ENCODE measurements at places on chromosomes 1 and 21.

DNA sequence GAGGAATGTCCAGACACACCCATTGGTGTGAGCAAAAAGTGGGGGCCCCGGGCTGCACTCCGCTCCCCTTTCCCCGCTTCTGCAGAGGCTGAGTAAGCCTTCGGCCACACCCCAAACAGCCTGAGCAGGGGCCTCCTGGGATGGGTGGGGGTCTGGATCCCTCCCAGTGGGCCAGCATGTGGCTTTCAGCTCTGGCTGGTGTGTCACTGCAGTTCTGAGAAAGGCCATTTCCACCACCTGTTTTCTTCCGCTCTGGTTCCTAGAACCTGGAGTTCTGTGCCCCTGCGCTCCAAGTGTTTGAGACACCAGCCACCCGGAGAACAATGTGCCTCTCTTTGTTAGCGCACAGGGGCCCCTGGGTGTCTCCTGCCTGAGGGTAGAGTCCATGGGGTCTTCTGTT is 30.9 kb downstream of the SLC37A1 start:
- no peak for DNase-seq
- no peak overlapping the region for H3K27ac ChIP-seq
- no peaks in the 10 kb centered on the region for H3K4me1 ChIP-seq
- no peaks in the 10 kb centered on the region for H3K27me3 ChIP-seq
- H3K4me3 ChIP-seq = no peak overlapping the region
- H3K36me3 ChIP-seq = no peaks in the 10 kb centered on the region

- no peaks in the 10 kb centered on the region for H3K27me3 ChIP-seq
- DNase-seq = no peak
- no peak overlapping the region for H3K4me3 ChIP-seq
- H3K27ac ChIP-seq = peak overlapping the region; percentile 44
- no peaks in the 10 kb centered on the region for H3K36me3 ChIP-seq
These were observed 9.1 kb upstream of the COA7 start for GRCh38 chr1:52706941-52707926.

GRCh38 chr1:226041419-226041818 is 21.1 kb upstream of the H3-3A start:
- peaks cover 3% of the 10 kb centered on the region for H3K4me1 ChIP-seq
- no peaks in the 10 kb centered on the region for H3K27me3 ChIP-seq
- no peak for DNase-seq
- H3K27ac ChIP-seq = no peak overlapping the region

- no peak for DNase-seq
- H3K4me3 ChIP-seq = no peak overlapping the region
- H3K27me3 ChIP-seq = peaks cover 12% of the 10 kb centered on the region
- H3K27ac ChIP-seq = no peak overlapping the region
- 0 out of 2 replicates have a peak, but pooled peaks cover 7% of the 10 kb centered on the region for H3K4me1 ChIP-seq
- H3K36me3 ChIP-seq = no peaks in the 10 kb centered on the region
These were observed 16.9 kb upstream of the GRHL3 start for GRCh38 chr1:24302209-24302611.

GRCh38 chr1:203055161-203055799 is 29.0 kb downstream of the PPFIA4 start:
- no peaks in the 10 kb centered on the region for H3K27me3 ChIP-seq
- H3K36me3 ChIP-seq = no peaks in the 10 kb centered on the region
- no peak overlapping the region for H3K27ac ChIP-seq
- H3K4me1 ChIP-seq = peaks cover 34% of the 10 kb centered on the region

DNA sequence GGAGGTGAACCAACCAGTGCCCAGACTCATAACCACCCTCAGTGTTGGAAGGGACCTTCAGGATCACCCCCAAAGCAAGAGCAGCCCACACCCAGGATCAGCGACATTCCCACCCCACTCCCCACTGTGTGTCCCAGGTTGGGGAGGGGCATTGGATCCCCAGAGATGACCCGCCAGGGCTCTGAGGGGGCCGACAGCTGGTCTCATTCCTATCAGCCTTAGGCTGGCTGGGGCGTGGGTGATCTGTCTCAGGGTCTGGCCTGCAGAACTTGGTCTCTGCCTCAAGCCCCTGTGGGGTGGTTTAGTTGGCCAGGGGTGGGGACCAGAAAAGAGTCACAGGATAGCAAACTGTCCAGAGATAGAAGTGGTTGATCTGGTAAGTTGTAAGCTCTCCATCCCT is 7.8 kb upstream of the BSND start:
- no peaks in the 10 kb centered on the region for H3K36me3 ChIP-seq
- H3K27me3 ChIP-seq = no peaks in the 10 kb centered on the region
- no peak overlapping the region for H3K27ac ChIP-seq
- no peak for DNase-seq
- no peaks in the 10 kb centered on the region for H3K4me1 ChIP-seq

GRCh38 chr1:154198756-154199562 is 7.1 kb upstream of the TPM3 start:
- H3K4me3 ChIP-seq = no peak overlapping the region
- H3K4me1 ChIP-seq = no peaks in the 10 kb centered on the region
- DNase-seq = peak; percentile 78

DNA sequence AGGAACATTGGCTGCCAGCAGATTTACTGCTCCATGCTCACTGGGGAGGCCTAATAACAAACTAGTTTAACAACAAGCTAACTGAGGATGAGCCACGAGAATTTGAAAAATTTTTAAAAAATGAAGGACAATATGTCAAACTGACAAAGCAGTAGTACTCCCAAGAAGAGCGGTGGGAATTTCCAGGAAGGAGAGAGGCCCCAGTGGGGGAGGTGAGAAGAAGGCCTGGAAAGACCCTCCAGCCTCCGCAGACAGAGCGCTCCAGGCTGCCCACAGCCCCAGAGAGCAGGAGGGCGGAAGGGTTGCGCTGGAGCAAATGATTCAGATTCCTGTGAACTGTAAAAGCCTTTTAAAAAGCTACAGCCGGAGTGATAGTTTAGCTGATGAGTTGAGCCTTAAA is 78.5 kb downstream of the SIPA1L2 start:
- no peak for DNase-seq
- no peaks in the 10 kb centered on the region for H3K27me3 ChIP-seq
- H3K36me3 ChIP-seq = no peaks in the 10 kb centered on the region
- H3K27ac ChIP-seq = no peak overlapping the region
- H3K4me1 ChIP-seq = peaks cover 23% of the 10 kb centered on the region

GRCh38 chr1:160403244-160403643 is 2.9 kb downstream of the VANGL2 start:
- H3K36me3 ChIP-seq = no peaks in the 10 kb centered on the region
- no peaks in the 10 kb centered on the region for H3K4me1 ChIP-seq
- H3K4me3 ChIP-seq = no peak overlapping the region
- H3K27ac ChIP-seq = no peak overlapping the region

- no peak for DNase-seq
- no peak overlapping the region for H3K27ac ChIP-seq
- H3K36me3 ChIP-seq = no peaks in the 10 kb centered on the region
- no peak overlapping the region for H3K4me3 ChIP-seq
- no peaks in the 10 kb centered on the region for H3K4me1 ChIP-seq
These were observed 299.7 kb downstream of the GRIK1 start for GRCh38 chr21:29640080-29640508.

- H3K27ac ChIP-seq = no peak overlapping the region
- H3K36me3 ChIP-seq = 0 out of 2 replicates have a peak, but pooled peaks cover 4% of the 10 kb centered on the region
- no peak overlapping the region for H3K4me3 ChIP-seq
- no peak for DNase-seq
These were observed 157.2 kb upstream of the UBE2U start for GRCh38 chr1:64046243-64046642.

- H3K4me3 ChIP-seq = no peak overlapping the region
- H3K27ac ChIP-seq = no peak overlapping the region
- no peaks in the 10 kb centered on the region for H3K27me3 ChIP-seq
- H3K4me1 ChIP-seq = no peaks in the 10 kb centered on the region
- no peaks in the 10 kb centered on the region for H3K36me3 ChIP-seq
These were observed 31.9 kb downstream of the MTARC1 start for GRCh38 chr1:220818421-220819173.

DNA sequence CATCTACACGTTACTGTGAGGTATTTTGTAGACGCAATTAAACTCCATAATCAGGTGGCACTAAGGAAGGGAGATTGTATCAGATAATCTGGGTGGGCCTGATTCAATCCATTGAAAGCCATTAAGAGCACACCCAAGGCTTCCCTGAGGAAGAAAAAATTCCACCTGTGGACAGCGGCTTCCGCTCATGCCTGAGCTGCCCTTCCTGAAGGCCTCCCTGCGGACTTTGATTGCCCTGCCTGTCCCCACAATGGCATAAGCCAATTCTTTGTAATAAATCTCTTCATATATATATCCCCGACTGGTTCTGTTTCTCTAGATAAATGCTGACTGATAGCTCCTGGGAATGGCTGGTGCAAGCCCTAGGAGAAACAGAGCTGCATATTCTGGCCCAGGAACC is 138.3 kb downstream of the TGFBR3 start:
- peaks cover 23% of the 10 kb centered on the region for H3K27me3 ChIP-seq
- no peak overlapping the region for H3K27ac ChIP-seq
- H3K4me1 ChIP-seq = no peaks in the 10 kb centered on the region
- no peak overlapping the region for H3K4me3 ChIP-seq

DNA sequence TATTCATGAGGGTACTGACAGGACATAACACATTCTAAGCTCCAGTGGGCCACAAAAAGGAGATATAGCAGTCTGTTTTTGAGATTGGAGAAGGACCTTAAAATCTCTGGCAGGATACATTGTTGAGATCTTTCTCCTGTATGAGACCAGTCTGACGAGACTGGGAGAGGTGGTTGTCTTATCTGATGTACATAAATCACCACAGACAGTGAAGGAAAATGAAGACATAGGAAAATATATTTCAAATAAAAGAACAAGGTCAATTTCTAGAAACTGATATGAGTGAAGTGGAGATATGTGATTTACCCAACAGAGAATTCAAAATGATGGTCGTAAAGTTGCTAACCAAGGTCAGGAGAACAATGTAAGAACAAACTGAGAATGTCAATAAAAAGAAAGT is 21.3 kb upstream of the EGLN1 start:
- DNase-seq = no peak
- no peaks in the 10 kb centered on the region for H3K4me1 ChIP-seq
- H3K4me3 ChIP-seq = no peak overlapping the region

DNA sequence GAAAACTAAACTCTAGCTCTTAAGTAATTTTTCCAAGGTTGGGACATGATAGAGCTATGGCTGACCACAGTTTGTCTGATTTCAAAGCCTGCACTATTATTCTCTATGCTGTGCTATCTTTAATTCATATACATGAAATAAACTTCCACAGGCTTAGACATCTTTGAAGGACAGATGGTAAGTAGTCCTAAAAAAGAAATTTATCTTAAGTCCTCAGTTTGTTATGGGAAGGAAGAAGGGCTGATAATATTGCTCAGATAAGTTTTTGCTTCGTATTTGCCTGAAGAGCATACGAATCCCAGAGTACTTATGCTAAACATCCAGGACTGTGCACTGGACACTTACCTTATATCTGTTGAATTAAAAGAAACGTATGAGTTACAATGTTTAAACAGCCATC is 39.6 kb downstream of the VCAM1 start:
- H3K27ac ChIP-seq = no peak overlapping the region
- DNase-seq = no peak
- no peaks in the 10 kb centered on the region for H3K27me3 ChIP-seq
- H3K4me3 ChIP-seq = no peak overlapping the region

DNA sequence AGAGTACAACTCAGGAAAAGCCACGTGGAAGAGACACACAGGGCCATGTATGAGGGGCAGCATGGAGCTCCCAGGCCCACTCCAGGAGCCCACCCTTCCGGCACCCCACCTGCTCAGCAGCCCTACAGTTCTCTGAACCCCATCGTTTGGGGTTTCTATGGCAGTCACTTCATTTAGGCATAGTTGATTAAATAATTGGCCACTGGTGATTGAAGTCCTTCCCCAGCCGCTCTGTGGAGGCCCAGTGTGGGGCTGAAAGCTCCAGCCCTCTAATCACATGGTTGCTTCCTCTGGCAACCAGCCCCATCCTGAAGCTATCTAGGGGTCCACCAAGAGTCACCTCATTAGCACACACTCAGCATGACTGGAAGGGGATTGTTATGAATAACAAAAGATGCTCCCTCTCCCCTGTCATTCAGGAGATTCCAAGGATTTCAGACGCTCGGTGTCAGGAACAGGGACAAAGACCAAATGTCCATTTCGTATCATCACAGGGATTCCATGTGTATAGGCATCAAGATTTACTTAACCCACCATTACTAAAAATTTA is 12.2 kb upstream of the S100A7A start:
- no peaks in the 10 kb centered on the region for H3K36me3 ChIP-seq
- DNase-seq = no peak
- no peak overlapping the region for H3K27ac ChIP-seq
- peaks cover 32% of the 10 kb centered on the region for H3K27me3 ChIP-seq

- H3K4me1 ChIP-seq = peaks cover 2% of the 10 kb centered on the region
- DNase-seq = no peak
- no peaks in the 10 kb centered on the region for H3K27me3 ChIP-seq
- H3K27ac ChIP-seq = no peak overlapping the region
These were observed 80.8 kb upstream of the DYNLT5 start for GRCh38 chr1:66671455-66671854.

DNA sequence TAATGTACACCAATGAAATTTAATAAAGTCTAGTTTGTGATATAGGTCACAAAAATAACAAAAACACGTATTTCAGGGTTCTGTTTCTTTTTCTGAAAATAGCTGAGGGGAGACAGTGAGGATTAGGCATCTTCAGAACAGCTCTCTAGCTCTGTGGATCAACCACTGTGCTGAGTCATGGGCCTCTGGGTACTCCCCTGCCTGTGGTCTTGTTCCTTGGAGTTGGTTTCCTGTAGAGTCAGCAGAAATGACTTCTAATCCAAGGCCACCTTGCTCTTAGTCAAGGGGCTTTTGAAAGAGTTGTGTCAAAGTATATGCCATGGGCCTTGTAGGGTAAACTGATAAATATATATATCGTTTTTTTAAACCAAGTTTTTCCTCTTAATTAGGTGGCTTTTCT is 141.8 kb upstream of the ZRANB2 start:
- no peaks in the 10 kb centered on the region for H3K4me1 ChIP-seq
- H3K4me3 ChIP-seq = no peak overlapping the region
- H3K27ac ChIP-seq = no peak overlapping the region
- H3K36me3 ChIP-seq = no peaks in the 10 kb centered on the region
- H3K27me3 ChIP-seq = no peaks in the 10 kb centered on the region

GRCh38 chr1:30063621-30064280 is 659.6 kb downstream of the MATN1 start:
- DNase-seq = no peak
- peaks cover 5% of the 10 kb centered on the region for H3K4me1 ChIP-seq
- no peak overlapping the region for H3K4me3 ChIP-seq
- no peak overlapping the region for H3K27ac ChIP-seq
- no peaks in the 10 kb centered on the region for H3K27me3 ChIP-seq

DNA sequence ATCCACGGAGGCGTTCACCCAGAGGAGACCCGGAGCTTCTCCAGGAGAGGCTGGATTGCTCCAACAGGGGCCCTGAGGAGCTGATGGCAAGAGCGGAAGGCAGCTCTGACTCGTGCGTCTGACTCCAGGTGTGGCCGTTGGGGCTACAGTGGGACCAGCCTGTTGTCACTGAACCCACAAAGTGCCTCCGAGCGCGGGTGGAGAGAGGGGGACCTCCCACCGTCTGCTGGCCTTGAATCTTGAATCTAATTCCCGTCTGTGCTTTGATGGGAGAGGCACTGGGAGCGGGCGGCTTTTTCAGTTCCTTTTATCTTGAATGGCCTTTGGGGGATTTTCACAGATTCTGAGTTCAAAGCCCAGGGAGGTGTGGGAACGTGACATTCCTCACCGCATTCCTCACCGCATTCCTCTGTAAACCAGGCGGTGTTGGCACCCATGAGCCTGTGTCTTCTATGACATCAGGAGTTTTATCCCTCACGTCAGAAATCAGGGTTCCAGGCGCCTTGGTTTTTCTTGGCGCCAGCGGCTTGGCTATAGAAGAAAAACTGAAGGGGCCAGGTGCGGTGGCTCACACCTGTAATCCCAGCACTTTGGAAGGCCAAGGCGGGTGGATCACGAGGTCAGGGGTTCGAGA is 39.2 kb upstream of the COL18A1 start:
- DNase-seq = no peak
- H3K27ac ChIP-seq = peak overlapping the region; percentile 100
- peaks cover 34% of the 10 kb centered on the region for H3K4me1 ChIP-seq
- H3K36me3 ChIP-seq = no peaks in the 10 kb centered on the region
- no peaks in the 10 kb centered on the region for H3K27me3 ChIP-seq
